Kidney (tissue), 22 donors: ENCODE measurements at places on chromosomes 2 and 18. TPM values are rescaled to one million over a fixed set of nuclear protein-coding genes. Genes with fewer than 3 reads are reported as not detected.

The LTBP1 gene
- 39.8 TPM for total RNA-seq

The REG3G gene
- total RNA-seq: 8.8 TPM

The CTAGE1 gene
- not detected for total RNA-seq

The INHA gene
- total RNA-seq: 1.2 TPM

The KIF5C gene
- total RNA-seq: 3.6 TPM

The DNAH6 gene
- total RNA-seq: 4.6 TPM

DNA sequence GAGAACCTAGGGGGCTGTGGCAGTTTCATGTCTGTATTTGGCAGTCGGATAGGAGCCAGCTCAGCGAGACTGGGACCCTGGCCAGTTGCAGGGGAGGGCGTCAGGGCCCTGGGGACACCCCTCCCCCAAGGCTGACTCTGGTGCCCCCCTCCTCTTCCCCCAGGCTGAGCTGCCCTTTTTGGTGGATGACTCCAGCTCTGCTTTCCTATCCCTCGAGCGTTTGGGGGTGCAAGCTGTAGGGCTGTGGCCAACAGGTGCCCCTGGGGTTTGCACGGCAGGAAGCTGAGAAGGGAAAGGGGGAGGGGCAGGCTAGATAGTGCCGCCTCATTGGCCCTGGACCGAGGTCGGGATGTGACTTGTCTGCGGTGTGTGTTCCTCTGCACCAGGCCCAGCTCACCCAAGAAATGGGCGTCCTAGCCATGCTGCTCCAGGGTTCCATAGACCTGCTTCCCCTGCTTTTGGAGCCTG lies 26.4 kb downstream of the SPEG start:
- no peak overlapping the region for H3K27ac ChIP-seq
- no peaks in the 10 kb centered on the region for H3K27me3 ChIP-seq
- no peaks in the 10 kb centered on the region for H3K4me1 ChIP-seq
- no peak for DNase-seq

GRCh38 chr2:234920836-234921235 lies 31.0 kb upstream of the SH3BP4 start:
- H3K4me1 ChIP-seq: no peaks in the 10 kb centered on the region
- no peaks in the 10 kb centered on the region for H3K27me3 ChIP-seq
- no peak overlapping the region for H3K4me3 ChIP-seq
- DNase-seq: no peak

DNA sequence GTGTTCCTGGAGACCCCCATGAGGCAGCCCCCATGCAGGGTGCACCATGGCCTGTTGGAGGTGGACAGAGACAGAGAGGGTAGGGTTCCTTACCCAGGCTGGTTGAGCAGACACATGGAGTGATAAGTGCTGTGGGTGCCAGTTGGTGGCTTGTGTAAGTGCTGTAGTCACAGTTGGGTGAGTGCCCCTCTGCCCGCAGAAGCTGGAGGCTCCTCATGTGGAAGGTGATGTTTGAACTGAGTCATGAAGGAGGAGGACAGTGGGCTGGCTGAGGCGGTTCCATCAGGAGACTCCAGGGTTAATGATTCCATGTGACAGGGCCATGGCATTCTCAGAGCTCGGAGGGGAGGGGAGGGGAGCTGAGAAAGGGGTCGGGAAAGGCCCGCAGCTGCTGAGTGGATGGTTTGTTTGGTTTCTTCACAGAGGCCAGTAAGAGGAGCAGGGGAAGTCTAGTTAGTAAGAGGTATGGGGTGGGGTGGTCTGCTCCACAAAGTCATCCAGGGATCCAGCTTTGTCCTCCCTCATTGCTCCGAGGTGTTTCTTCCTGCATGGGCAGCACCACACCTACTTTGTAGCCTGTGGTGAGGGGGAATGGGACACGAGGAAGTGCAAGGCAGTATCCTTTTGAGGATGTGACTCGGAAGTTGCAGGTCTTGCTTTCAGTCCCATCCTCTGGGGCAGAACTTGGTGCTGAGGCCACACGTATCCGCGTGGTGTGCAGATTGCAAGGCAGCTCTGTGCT lies 13.6 kb downstream of the IMPA2 start:
- H3K4me1 ChIP-seq: peaks cover 76% of the 10 kb centered on the region
- H3K4me3 ChIP-seq: no peak overlapping the region
- no peaks in the 10 kb centered on the region for H3K27me3 ChIP-seq
- peak; percentile 79 for DNase-seq

- H3K27ac ChIP-seq: no peak overlapping the region
- no peaks in the 10 kb centered on the region for H3K36me3 ChIP-seq
- no peaks in the 10 kb centered on the region for H3K27me3 ChIP-seq
- no peak overlapping the region for H3K4me3 ChIP-seq
These were observed 147.3 kb upstream of the TCF4 start for GRCh38 chr18:55735199-55735855.

DNA sequence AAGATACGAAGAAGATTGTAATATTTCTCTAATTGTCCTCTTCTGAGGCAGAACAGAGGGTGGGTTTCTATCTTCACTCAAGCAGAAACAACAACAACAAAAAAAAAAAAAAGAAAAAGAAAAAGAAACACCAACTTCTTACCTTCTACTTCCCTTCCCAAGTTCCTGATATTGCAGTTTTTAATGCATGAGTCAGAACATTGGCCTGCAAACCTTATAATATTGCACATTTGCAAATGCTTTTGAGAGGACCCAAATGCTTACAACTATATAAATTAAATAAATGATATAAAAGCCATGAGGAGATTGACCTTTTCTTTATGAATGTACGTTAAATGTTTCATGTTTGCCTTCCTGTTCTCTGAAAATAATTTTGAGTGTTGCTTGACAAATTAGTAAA lies 37.3 kb downstream of the PAX3 start:
- H3K27ac ChIP-seq: no peak overlapping the region
- H3K36me3 ChIP-seq: no peaks in the 10 kb centered on the region
- no peaks in the 10 kb centered on the region for H3K4me1 ChIP-seq
- H3K27me3 ChIP-seq: peaks cover 4% of the 10 kb centered on the region
- no peak overlapping the region for H3K4me3 ChIP-seq

DNA sequence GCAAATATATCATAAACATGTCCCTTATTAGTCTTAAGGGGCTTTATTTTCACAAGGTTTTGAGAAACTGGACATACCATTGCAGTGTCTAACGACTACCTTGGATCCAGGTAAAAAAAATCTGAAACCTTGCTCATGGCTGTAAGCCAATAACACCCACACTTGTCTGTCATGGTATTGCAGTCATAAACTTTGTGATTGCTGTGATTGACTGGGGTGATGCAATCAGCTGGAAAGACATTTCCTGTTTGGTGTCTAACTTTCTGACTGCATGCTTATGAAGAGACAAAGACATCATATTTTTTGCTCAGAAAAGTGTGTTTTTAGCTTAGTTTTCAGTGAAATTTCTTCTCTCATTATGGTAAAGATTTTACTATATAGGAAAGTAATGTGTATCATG lies 635.0 kb downstream of the TSN start:
- peak; percentile 11 for DNase-seq
- no peak overlapping the region for H3K27ac ChIP-seq
- H3K4me3 ChIP-seq: no peak overlapping the region
- no peaks in the 10 kb centered on the region for H3K27me3 ChIP-seq

DNA sequence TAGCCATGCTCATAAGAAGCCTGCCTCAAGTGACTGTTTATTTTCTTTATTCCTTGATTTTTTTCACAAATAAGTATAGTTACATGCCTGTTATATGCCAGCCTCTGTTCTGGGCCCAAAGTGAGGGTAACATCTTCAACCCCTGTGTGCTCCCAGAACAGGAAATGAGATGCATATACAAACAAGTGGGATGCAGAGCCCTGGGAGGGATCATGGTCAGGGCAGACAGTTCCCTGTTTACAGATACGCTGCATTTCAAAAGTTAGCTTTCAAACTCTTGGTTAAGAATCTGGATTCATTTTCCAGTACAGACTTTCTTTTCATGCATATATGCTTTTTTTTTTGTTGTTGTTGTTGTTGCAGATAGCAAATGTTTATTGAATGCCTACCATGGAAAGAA lies 24.4 kb downstream of the GPR39 start:
- H3K4me1 ChIP-seq: no peaks in the 10 kb centered on the region
- H3K36me3 ChIP-seq: no peaks in the 10 kb centered on the region
- no peak overlapping the region for H3K4me3 ChIP-seq

DNA sequence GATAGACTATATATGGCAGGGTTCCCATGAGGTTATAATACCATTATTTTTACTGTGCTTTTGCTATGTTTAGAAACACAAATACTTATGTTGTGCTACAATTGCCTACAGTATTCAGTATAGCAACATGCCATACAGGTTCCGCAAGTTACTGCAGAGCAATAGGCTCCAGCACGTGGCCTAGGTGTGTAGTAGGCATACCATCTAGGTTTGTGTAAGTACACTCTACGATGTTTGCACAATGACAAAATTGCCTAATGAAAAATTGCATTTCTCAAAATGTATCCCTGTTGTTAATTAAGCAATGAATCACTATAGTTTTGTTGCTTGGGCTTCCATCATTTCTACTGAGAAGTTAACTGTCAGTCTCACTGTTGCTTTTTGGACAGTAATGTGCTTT lies 9.8 kb downstream of the CD302 start:
- H3K27me3 ChIP-seq: no peaks in the 10 kb centered on the region
- H3K4me3 ChIP-seq: no peak overlapping the region
- no peaks in the 10 kb centered on the region for H3K36me3 ChIP-seq
- H3K27ac ChIP-seq: no peak overlapping the region

DNA sequence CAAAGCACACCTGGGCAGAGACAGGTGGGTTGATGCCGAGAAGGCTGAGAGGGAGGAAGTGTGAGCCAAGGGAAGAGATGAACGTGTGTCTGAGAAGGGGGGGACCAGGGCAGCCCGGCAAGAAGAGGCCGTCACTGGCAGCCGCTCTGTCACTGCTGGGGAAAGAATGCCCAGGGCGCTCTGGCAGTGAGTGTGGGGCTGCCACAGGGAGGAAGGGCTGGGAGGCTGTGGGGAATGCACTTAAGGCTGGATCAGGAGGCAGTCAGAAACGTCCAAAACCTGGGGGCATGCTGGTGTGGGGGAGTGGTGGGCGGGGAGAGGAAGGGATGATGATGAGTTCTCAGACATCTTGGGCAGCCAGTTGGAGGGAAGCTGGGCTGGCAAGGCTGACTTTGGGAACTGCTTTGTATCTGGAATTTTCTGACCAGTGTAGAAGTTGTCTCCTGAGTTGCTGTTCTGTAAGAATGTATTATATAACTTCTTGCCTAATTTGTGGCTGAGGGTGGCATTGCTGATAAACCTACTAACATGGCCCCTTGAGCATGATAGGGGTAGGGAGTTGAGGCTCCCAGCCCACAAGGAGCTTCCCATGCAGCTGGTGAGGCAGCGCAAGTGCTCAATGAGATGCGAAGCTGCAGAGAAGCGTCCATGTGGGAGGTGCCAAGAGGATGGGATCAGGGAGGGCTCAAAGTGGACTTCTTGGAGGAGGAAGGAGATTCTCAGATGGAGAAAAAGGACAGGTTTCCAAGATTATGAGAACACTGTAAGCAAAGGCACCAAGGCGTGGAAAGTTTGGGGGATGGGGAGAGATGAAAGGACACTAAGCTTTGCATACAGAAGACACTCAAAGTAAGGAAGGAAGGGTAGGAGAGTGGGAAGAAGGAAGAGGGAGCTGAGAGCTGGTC lies 185.1 kb upstream of the HAAO start:
- H3K36me3 ChIP-seq: no peaks in the 10 kb centered on the region
- H3K27ac ChIP-seq: no peak overlapping the region
- DNase-seq: peak; percentile 37
- H3K4me3 ChIP-seq: no peak overlapping the region
- H3K27me3 ChIP-seq: no peaks in the 10 kb centered on the region

DNA sequence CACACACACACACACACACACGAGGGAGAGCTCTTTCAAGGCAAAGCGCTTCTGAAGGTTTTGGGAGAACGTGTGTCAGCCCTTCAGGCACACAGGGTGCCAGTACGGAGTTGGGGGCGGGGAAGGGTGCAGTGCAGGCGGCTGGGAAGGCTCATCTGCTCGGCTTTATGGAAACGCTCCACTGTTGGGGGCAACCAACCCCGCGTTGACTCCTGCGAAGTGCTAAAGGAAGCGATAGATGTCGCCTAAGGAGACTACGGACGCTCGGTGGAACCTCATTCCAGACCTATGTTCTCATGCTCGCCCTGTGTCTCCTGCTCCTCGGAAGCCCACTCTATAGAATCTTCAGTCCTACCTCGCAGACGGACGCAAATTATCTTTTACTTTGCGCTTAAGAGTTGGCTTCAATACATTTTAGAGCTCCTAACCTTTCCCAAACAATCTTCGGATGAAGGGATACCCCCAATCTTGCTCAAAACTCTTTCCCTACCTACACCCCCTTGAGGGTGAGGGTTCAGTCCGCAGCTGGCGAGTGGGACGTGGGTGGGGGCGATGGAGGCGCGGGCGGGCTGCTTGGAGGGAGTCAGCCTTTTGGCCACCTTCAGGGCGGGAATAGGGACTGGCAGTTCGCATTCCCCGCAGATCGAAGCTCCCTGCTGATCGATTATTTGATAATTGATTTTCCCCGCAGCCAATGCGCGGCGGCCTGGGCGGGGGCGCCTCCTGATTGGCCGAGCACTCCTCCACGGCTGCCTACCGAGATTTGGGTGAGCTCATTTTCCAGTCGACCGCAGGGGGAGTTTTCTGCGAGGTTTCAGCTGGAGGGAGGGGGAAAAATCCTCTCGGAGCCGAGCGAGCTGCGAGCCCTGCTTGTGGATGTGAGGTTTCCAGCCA lies 1.9 kb upstream of the MEIS1 start:
- peak overlapping the region; percentile 93 for H3K4me3 ChIP-seq
- peak overlapping the region; percentile 87 for H3K27ac ChIP-seq
- peak; percentile 98 for DNase-seq
- H3K4me1 ChIP-seq: no peaks in the 10 kb centered on the region

GRCh38 chr2:237350070-237350469 lies 63.9 kb downstream of the COL6A3 start:
- no peak overlapping the region for H3K27ac ChIP-seq
- no peaks in the 10 kb centered on the region for H3K27me3 ChIP-seq
- no peak for DNase-seq
- no peak overlapping the region for H3K4me3 ChIP-seq

GRCh38 chr18:5058768-5059695 lies 138.0 kb downstream of the AKAIN1 start:
- no peak overlapping the region for H3K4me3 ChIP-seq
- no peak for DNase-seq
- H3K27me3 ChIP-seq: no peaks in the 10 kb centered on the region
- H3K27ac ChIP-seq: no peak overlapping the region
- H3K4me1 ChIP-seq: no peaks in the 10 kb centered on the region

DNA sequence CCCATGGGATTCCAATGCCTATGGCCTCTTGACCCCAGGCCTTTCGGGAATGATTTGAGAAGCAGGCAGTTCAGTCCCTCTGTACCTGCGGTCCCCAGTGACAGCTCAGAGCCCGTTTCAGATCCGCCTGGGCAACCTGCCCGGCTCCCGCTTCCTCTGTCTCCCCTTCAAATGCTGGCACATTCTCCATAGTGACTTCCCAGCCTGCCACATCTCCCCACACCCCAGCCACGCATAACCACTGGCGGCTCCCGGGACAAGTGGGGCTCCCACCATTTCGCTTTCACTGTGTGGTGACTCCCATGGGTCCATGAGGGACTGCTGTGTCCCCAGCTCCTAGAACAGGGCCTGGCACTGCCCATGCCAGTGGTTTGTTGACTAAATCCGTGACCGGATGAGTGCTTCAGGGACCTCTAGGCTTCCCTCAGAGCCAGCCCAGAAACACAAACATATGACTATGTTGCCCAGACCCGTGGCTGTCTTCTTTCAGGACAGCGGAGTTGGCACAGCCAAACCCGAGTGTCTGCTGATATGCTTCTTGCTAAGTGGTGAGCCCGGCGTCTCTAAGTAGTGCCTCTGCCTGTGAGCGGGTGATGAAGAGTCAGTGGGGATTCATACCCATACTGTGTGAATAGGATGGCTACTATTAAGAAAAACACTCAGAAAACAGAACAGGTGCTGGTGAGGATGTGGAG lies 91.2 kb downstream of the GLI2 start:
- DNase-seq: no peak
- H3K4me3 ChIP-seq: no peak overlapping the region
- peaks cover 2% of the 10 kb centered on the region for H3K4me1 ChIP-seq
- no peak overlapping the region for H3K27ac ChIP-seq
- no peaks in the 10 kb centered on the region for H3K36me3 ChIP-seq
